ENCODE measurements at places on chromosomes 12 and 14. TPM values are rescaled to one million over a fixed set of nuclear protein-coding genes. Genes with fewer than 3 reads are reported as not detected.

DNA sequence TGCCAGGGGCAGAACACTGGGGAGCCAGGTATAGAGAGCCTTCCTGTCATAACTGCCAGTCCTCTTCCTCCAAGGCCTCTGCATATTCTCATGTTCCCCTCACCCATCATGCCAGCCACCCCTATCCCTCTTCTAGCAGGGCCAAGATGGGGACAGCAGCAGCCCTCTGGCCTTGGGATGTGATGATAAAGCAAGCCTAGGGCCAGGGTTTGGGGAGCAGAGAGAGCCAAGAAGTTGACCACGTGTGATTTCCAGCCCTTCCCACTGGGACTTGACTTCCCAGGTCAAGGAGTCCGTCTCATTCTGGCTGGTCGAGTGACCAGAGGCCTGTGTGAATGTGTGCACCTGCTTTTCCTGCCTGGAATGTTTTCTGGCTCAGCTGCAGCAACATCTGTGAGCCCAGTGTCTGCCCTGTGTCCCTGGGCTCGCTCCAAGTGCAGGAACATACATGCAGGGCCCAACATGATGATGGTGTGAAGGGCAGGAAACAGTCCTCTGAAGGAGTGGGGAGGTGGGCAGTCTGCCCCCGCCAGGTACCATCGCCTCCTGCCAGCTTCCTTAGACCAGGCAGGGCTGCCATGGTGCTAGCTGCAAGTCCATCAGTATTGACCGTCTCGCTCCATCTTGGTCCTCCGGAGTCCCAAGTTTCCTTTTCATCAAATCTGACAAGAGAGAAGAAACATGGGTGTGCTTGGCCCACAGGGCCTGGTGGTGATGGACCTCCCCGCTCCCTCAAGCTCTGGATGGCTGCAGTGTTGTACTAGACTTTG lies 21.0 kb downstream of the VASH1 start:
- DNase-seq = no peak

DNA sequence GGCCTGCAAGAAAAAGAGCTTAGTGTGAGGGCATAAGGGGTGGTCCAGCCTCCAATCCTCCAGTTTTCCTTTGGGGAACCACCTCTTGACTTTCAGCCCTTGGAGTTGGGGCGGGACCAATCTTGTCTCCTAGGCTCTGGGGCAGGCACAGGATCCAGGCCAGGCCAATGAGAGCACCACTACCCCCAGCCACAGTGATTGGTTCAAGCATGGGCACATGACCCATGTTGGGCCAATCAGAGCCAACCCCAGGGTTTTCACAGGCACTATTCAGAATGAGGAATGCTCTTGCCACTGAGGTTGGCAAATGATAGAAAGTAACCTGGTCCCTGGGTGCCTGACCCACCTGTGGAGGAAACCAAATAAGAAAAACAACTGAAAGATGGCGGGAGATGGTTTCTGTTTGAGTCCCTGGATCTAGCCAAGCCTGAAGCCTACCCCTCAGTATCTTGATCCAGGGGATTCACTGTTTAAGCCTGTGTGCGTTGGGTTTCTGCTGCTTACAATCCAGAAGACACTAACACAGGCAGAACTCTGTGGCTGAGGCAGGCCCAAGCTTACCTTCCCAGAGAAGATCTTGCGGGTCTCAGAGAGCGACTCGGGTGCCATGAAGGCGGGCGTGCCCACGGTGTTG lies 42.9 kb downstream of the P2RX4 start:
- DNase-seq = no peak

- no peak for DNase-seq
Observed at GRCh38 chr12:108653082-108653516, 19.4 kb upstream of the SELPLG start.

MAP3K9 gene
- 1.9 TPM for total RNA-seq

- no peak for DNase-seq
Observed at GRCh38 chr12:25266497-25266896, 15.8 kb upstream of the KRAS start.

- DNase-seq = peak; percentile 45
Observed at GRCh38 chr14:68444449-68445168, 348.3 kb downstream of the ZFP36L1 start.

- peak; percentile 38 for DNase-seq
Observed at GRCh38 chr14:53953828-53954550, 2.6 kb downstream of the BMP4 start.
